ENCODE measurements at places on chromosomes 5 and 9.

DNA sequence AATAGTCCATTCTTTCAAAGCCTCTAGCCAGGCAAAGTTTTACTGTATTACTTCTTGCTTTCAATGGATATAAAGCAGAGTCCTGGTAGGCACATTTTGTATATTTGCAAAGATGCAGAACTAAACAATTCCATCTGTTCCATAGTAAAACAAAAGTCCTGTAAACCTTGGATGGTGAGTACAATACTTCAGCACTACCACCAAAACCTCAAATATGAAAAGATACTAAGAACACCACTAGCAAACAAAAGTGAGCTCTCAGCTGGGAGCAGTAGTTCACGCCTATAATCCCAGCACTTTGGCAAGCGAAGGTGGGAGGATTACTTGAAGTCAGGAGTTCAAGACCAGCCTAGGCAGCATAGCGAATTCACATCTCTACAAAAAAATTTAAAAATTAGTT lies 195.0 kb downstream of the MSX2 start:
- no peak for DNase-seq

GRCh38 chr5:150270541-150271295 lies 18.9 kb downstream of the CAMK2A start:
- no peak for DNase-seq

DNA sequence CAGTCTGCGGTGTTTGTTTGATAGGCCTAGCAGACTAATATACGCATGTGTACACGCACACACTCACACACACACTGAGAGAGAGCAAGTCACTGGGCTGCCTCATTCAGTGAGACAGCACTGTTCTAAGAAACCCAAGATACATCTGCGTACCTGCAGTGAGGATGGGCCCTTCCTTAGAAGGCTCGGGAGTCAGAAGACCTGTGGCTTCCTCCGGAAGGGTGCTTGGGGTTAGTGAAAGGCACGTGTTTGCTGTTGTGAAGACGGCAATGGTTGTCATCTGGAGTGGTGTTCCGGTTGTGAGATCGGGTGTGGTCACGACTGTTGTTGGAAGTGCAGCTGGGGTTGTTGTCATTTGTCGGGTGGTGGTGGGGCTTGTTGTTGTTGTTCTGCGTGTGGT lies 11.7 kb downstream of the TIMD4 start:
- no peak for DNase-seq

DNA sequence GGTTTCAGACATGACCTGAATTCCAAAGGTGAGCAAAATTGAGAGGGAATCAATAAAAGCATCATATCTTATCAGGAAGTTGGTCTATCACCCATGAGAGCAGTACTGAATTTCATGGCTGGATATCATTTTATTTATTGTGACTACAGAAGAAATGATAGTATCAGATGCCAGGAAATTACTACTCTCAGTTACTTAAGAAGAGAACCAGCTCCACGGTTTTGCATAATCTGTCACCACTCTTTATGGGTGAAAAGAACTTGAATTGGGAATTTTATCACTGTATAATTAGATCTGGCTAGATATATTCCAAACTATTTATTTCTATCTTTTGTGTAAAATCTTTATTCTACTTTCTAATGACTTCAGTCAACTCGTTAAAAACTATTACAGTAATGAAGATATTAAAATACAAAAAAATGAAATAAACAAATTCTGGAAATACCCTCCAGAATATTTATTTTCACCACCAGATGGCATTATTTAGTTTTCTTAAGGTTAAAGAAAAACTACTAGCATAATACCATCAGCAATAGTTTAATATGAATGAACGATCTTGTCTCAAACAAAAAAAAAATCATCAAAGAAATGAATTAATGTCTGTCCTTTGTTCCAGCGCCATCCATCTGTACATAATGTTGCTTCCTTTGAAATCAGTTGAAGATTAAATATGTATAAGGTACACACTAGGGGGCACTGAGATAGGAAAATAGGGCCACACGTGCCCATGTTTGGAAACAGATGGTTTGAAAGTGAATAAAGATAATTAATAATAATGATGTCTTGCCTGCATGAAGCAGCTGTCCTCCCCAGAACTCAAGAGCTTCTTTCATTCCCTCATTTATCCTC lies 84.7 kb upstream of the SLCO6A1 start:
- DNase-seq: no peak

DNA sequence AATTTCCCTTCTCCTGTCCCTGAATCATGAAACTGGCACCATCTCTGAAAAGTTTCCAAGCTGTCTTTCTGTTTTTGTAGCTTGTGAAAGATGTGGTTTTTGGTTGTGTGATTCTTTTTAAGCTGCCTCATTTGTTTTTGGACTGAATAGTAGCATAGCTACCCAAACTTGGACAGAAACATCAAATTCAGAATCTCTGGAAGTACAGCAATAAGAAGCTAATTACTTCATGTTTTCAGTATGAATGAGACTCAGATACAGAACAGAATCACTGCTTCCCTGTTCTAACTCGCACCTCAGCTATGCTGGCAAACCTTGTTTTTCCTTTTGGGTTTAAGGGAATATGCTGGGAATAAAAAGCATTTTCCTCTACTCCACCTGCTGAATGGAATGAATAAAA lies 101.0 kb downstream of the FGF1 start:
- DNase-seq: no peak

All from renal cortex interstitium (tissue), 15 donors.